ENCODE measurements at places on chromosomes 12 and 14.

- no peak for DNase-seq
Measured at GRCh38 chr12:62655666-62656151, 189.1 kb downstream of the MON2 start.

DNA sequence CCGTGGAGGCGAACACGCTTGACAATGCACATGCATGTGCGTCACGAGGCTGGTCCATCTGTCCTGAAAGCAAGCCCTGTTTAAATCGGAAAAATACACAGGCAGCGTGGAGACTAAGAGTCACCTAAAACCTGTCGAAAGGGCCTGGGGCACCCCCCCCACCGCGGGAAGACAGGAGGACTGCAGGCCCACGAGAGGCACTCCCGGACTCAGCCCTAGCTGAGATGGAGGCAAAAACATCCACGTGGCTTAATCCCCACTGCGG, 54.1 kb downstream of the CDC42BPB start:
- no peak for DNase-seq

DNA sequence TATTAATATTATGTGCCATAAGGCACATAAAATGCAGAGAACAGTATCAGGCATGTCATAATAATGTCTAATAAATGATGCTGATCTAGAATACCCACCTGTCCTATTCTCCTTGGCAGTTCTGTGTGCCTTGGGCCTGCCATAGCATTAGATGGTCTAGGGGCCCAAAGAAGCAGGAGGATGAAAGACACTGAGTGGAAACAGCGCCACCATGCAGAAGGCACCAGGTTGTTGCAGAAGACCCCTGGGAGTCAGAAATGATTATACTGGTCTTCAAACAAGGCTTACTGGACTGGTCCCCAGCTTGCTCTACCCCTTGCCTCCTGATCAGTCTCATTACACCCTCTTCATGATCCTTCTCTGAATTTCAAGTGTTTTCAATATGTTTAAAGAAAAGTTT, 353.3 kb downstream of the GRIN2B start:
- DNase-seq = no peak

DNA sequence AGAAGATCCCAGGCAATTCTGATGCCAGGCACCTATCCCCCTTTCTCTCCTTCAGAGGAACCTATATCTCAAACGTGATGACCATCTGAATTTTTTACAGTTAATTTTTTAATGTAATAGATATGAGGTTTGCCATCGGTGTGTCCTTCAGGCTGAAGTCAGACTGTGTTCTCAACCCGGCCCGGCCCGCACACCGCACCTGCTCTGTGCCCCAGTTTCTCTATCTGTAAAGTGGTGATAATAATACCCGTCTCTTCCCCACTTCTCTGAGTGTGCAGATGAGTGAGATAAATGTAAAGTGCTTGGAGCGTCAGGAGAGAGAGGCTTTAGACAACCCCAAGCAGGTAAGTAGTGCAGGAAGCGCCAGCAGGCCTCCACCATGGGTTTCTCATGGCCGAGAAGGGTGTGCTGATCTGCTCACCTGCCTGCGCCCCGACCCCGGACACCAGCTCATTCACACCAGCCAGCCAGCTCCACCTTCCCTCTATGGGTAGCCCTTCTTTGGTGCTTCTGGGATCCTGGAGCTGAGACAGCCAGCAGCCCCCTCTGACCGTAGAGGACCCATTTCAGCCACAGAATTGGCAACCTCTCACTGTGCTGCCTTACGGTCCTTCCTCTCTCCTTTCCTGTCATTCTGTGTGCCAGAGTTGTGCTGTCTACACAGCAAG, 80.0 kb downstream of the ZFP36L1 start:
- no peak for DNase-seq

DNA sequence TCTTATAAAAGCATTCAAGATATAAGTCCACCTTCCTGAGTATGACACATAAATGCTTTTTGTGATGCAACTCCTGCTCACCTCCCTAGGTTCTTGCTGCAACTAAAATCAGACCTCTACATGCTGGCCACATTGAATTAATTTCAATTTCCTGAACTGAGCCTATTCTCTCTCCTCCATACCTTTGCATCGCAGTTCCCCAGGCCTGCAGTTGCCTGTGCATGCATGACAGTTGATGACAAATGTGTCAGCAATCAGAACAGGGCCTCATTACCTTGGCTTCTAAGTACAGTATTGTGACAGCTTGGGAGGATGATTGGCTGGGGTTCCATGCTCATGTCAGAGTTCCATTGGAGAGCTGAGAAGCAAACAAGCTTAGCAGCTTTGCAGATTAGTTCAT, 3.9 kb upstream of the TM7SF3 start:
- DNase-seq = no peak

- no peak for DNase-seq
Measured at GRCh38 chr14:77883847-77884238, 83.9 kb downstream of the ADCK1 start.

DNA sequence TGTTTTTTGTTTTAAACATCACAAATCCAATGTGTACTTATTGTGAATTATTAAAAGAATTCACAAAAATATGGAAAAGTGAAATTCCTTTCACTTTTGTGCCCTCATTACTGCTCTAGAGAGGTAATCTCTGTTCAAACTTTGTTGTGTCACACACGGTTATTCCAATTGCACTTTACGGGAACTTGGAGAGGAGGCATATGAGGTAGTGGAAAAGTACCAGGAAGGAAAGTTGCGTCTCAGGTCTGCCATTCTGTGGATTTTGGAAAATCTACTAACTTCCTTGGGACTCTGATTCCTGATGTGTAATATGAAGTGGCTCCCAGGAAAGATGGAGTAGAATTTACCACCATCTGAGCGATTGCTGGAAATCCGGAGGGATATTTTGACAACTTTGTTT, 90.9 kb upstream of the DCN start:
- no peak for DNase-seq

DNA sequence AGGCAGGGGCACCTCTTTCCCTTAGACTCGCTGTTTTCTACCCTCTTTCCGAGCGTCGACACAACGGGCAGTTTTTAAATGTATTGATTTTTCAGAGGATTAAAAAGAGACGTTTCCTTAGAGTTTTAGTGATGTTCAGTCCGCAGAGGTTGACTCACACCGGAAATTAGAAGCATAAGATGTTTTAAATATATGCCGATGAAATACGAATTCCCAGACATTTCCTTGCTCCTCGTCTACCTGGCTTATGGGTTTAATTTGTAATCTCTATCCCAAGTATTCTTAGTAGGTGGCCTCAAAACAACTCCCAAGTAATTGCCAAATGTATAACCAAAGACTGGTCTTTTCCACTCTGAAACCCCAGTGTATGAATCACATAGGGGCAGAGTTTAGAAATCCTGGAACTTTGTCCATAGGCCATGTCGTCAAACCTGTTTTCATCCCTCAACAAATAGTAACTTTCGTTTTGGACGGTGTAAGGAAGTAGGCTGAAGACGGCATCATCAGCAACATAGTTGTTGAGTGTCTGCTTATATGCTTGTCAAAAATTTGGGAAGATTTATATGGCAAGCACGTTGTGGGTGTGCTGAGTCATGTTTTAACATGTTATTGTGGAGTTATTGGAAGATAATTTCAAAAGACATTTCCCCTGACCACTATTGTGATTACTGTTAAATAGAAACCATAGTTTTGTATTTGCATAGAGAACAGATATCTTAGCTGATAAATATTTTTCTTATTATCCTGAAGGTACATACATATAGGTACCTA, 824 bp downstream of the TBK1 start:
- DNase-seq = no peak

DNA sequence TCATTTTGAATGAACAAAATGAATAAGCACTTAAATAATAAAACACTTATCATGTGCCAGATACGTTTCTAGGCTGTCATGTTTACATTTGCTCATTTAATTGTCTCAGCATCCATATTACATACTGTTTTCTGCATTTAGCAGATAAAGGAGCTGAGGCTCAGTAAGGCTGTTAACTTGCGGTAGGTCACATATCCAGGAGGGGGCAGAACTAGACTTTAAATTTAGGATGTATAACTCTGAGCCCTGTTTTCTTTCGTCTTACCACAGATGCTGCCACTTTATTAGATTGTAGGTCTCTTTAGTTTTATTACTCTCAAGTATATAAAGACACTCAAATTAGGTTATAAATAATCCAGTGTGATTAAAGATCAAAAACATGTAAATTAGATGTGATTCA, 17.7 kb downstream of the IRAK4 start:
- no peak for DNase-seq

- DNase-seq = no peak
Measured at GRCh38 chr14:28496364-28496763, 270.2 kb upstream of the FOXG1 start.

DNA sequence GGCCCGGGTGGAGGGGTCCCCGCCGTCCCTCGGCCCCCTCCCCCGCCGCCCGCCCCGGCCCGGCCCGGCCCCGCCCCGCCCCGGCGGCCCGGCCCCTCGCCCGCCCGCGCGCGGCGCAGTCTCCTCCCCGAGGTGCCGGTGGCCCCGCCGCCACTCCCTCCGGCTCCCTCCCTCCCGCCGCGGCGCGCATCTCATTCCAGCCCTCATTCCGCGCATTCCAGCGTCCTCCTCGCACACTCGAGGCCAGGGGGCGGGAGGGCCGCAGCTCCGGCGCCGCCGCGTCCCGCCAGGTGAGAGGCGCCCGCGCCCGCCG, at the start of gene TEAD4:
TEAD4 (plus strand) TSS at position 206 of the 313 bp plus-strand sequence.
- peak; percentile 64 for DNase-seq

DNA sequence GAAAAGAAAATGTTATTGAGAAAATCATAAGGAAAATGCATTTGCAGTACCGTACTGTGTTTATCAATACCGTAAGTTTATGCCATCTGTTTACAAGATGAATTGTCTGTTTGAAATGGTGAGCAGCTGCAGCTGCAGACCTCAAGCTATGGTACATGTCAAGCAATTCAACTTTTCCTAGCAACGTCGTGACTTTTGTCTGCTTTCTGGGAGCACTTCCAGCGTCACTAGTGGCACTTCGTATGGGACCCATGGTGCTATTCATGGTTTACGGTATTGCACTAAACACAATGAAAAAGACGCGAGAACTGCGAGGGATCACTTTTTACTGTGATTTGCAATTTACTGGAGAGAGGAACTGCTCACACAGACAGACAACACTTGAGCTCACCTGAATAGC, 160.8 kb downstream of the UNC79 start:
- no peak for DNase-seq

- DNase-seq = no peak
Measured at GRCh38 chr12:106051853-106052531, 86.8 kb downstream of the NUAK1 start.

DNA sequence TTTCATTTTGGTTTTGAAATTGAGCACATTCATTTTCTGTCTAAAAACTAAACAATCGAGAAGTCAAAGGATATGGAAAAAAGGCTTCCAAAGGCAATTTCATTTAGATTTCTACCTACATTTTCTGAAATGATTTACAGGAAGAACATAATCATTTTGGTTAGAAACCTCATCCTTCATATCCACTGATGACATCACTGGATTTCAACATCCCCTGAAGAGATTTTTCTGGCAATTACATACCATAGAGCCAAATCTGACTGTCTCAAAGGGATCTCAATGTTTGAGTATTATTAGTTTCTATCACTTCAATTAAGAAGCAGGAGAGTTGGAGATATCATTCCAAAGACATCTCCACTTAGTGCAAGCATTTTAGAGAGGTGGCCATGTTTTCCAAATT, 137.8 kb downstream of the TTC7B start:
- no peak for DNase-seq

- no peak for DNase-seq
Measured at GRCh38 chr14:56207626-56208292, 89.5 kb downstream of the PELI2 start.

- DNase-seq = no peak
Measured at GRCh38 chr12:132360906-132361777, 31.8 kb upstream of the GALNT9 start.

GRCh38 chr12:49823951-49824350, 4.3 kb downstream of the NCKAP5L start:
- DNase-seq = peak; percentile 49

GRCh38 chr12:64660237-64661018, 50.1 kb downstream of the RASSF3 start:
- no peak for DNase-seq

- DNase-seq = no peak
Measured at GRCh38 chr12:75964150-75964549, 67.4 kb downstream of the PHLDA1 start.

GRCh38 chr14:59352961-59353360, 112.2 kb downstream of the GPR135 start:
- no peak for DNase-seq

DNA sequence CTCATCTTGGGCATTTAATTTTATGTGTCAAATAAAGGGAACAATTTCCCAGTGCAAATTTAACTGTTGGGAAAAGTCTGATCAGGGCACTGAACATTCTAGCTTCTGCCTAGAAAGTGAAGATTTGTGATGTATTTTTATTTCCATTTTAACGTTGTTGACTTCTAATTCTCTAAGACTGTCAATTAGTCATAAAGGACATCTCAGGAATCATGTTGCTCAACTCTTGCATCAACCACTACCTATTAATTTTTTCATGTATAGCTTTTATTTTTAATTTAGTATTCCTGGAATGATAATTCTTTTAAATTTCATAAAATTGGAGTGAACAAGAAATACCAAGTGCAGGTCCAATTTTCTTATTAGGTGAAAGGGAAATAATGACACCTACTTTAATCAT, 87.9 kb upstream of the METAP2 start:
- no peak for DNase-seq

GRCh38 chr12:12983420-12984035, 16.5 kb downstream of the HEBP1 start:
- DNase-seq = no peak

- no peak for DNase-seq
Measured at GRCh38 chr12:116878567-116879508, 2.4 kb downstream of the HRK start.

DNA sequence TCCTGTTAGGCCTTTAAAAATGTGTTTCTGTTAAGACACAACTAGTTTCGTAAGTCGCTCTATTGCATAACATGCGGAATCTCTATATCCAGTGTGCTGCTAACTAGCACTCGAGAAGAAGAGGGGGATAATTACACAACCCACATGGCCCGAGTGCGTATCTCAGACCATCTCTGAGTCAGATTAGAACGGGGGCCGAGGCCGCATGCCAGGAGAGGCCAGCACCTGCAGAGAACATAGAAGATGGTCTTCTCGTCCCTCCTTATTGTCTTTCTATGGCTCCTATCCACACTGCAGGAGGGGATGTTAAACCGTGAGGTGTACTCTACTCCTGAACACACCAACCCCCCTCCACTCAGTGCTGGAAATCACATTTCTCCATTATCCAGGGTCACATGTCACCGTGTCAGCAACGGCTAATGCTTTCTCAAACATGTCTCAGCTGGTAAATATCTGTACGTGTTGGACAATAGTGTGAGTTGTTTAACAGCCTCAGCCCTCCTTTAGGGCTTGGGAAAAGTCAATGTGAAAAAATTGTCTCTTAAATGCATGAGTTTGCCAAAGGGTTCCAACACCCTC, 56.3 kb downstream of the CCDC88C start:
- DNase-seq = no peak

DNA sequence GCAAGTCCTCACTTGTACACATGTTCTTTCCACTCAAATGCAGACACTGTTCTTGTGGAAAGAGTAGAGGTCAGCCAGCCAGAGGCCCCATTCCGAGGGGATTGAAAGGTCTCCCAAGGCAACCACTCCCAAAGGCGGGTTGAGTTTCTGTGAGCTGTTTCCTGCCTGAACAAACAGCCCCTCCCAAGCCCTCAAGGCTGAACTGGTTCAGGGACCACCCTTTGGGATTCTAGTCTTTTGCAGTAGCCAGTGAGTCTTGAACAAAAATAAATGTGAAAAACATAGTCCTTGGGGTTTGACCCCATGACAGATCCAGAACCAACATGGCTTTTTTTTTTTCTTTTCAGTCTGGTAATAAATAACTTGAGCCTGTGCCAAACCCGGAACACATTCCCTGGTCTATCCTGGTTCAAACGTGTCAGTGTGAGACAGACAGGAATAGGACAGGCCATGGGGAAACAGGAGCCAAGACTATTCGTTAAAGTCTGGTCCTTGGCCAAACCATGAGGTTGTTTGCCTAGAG, 17.6 kb upstream of the STK38L start:
- no peak for DNase-seq
